Activated naive CD4-positive, alpha-beta T cell treated with anti-CD3 and anti-CD28 coated beads, Interleukin-2, amount 50 U/mL, for 16 hours (primary cell): ENCODE measurements at places on chromosomes 16 and 17.

DNA sequence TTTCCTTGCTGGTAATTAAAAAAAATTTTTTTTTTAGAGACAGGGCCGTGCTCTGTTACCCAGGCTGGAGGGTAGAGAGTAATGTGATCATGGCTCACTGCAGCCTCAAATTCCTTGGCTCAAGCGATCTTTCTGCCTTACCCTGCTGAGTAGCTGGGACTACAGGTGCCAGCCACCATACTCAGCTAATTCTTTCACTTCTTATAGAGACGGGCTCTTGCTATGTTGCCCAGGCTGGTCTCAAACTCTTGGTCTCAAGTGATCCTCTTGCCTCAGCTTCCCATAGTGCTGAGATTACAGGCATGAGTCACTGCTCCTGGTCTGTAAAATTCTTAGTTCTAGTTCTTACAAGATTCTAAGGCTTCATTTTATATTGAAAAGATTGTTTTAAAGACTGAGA, 11.1 kb downstream of the SMIM36 start:
- DNase-seq: no peak

DNA sequence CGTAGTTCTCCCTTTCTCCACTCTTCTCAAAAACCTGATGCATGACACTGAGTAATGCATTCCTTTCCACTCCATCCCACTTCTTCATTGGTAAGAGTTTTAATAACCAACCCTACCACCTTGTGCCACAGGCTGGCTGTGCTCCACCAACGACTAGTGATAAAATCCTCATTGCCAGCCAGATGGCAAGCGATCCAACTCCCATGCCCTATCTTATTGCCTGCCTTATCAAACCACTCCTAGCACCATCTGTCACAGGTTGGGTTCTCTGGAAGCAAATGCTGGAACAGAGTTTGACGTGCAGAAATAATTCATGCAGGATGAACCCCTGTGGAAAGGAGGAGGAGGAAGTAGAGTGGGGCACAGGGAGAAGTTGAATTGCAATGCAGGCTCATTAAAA, 99.5 kb downstream of the CHD9NB start:
- no peak for DNase-seq

GRCh38 chr17:55117164-55117563, 147.6 kb upstream of the HLF start:
- no peak for DNase-seq

- DNase-seq: no peak
Observed at GRCh38 chr16:53901408-53901807, 197.5 kb downstream of the FTO start.

- peak; percentile 88 for DNase-seq
Observed at GRCh38 chr16:56576585-56577299, 11.9 kb downstream of the MT4 start.

DNA sequence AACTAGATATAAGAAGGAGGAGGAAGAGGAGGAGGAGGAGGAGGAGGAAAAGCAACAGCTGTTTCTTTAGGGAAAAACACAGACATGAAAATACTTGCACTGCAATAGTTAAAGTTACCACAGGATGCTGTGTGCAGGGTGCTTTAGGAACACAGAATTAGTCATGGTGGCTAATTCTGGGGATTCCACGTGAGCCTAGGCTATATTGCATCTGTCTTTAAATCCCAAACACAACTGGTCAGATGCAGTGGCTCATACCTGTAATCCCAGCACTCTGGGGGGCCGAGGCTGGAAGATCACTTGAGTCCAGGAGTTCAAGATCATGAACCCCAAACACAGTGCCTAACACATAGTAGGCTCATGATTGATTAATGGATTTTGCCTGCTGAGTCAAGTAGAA, 155.3 kb upstream of the C16orf82 start:
- DNase-seq: no peak

DNA sequence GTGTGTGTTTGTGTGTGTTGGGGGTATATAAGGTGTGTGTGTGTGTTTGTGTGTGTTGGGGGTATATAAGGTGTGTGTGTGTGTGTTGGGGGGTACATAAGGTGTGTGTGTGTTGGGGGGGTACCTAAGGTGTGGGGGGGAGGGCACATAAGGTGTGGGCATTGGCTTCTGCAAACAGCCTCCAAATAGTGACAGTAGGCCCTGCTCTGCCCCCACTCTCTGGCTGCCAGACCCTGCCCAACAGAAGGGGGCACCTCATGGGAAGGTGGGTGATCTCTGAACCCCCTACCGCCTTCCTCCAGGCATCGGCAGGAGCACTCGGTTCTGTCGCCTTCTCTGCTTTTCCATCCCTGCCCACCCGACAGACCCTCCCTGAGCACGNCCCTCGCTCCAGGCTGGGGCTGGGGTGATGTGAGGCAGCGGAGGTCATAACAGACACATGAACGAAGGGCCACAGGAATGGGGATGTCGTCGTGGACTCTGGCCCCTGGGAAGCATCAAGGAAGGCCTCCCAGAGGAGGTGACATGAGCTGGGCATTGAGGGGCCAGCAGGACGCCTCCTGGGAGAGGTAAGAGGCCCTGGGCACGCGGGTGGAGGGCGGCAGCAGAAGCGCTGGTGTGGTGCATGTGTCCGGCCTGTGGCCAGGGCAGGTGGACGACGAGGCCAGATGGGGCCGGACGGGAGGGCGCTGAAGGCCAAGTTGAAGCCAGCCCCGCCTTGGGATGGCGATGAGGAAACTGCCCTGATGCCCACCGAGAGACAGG, 136.6 kb upstream of the RPH3AL start:
- DNase-seq: no peak

DNA sequence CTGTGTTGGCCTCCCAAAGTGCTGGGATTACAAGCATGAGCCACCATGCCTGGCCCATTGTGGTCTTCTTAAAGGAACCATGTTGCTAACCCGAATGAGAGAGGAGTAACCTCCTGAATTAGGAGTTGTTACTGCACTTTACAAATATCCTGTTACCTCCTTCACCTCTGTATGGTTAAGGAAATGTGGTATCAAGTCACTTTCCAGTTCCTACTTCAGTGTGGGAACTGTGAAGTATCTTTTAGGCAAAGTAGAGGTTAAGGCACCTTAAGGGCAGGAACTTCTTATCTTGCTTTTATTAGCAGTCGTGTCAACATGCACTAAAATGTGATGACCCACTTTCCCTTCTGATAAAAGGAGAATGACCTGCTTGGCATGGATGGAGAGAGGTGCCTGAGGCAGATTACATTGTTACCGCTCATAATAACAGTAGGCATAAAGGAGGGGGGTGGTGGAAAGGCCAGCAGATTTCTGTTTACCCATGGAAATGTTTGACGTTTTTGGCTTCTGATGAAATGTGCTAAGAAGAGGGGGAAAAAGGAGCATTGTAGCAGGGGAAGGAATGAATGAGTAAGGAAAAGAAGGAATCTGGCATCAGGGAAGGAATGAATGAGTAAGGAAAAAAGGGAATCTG, 28.5 kb downstream of the FTO start:
- no peak for DNase-seq
